ENCODE measurements at places on chromosomes 12 and 14.

GRCh38 chr12:14327711-14328110, 37.8 kb upstream of the ATF7IP start:
- DNase-seq = no peak

DNA sequence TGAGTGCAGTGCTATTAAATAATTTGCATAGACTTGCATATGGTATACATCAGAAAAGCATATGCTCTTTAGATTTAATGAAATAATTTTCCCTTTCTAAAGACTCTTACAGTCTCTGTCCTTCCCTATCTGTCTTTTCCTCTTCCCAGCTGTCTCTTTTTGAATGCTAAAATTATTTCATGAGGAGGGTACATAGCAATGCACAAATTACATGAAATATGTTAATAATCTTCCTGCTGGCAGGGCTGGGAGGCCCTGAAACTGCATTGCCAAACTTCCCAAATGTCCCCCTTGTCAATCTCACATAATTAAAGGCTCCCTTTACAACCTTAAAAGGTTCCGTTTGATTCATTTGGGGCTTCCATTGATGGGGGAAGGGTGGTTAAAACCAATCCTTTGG, 22.2 kb downstream of the LLPH start:
- no peak for DNase-seq

GRCh38 chr14:39967885-39968284, 535.7 kb upstream of the FBXO33 start:
- no peak for DNase-seq

- DNase-seq = no peak
Observed at GRCh38 chr12:77608271-77608824, 222.3 kb upstream of the NAV3 start.

DNA sequence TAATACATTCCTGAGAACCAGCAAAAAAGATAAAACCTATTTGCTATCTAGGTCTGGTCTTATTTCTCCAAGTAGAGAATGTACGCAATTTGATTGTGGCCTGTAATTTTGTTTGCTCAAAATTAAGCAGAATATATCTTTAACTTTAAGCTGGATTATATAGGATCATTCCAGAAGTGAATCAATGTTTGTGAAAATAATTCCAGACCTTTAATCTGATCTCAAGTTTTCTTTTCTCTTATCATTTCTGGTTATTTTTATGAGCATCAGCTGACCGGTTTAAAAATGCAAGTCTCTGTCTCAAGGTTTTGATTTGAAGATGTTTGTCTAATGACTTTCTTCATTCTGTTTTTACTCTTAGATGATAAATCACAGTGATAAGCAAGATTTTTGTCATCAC, 997.9 kb upstream of the FLRT2 start:
- DNase-seq = no peak

DNA sequence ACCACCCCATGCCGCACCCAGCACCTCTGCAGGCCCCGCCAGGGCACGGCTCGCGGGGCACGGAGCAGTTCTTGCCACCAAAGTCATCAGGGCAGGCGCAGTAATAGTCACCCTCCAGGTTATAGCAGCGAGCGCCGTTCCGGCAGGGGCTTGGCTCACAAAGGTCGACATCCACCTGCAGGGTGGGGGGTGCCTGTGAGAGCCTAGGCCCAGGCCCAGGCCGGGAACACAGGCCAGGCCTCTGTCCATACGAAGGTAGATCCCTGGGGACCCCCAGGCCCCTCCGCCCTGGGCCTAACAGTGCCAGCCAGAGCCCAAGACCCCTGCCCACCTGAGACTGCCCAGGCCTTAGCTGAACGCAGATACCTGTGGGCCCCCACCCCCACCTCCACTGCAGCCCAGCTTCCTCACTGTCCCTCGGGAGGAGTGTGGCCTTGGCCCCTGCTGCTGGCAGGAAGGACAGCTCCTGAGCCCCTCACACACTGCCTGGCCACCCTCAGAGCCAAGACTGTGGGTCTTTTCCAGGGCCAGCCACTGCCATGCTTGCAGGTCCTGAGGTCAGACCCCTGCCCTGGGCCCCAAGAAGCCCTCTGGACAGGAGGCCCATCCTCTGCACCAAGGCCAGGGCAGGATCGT, 19.3 kb downstream of the JAG2 start:
- no peak for DNase-seq

DNA sequence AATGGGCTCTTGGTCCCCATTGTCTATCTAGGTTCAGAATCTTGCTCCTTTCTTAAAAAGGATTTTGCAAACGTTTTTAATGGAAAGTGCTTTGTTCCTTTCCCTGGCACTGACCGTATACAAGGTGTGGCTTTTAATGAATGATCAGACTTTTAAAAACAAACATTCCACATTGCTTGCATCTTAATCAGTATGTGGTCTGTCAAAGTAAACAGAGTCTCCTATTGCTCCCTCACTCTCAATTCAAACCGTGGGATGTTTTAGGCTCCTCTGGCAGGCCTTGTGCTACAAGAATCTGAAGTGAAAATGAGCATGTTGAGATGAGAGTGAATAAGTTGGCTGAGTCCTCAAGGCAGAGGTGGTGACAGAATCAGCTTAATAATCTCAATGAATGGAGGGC, 107.0 kb downstream of the VRK1 start:
- no peak for DNase-seq

DNA sequence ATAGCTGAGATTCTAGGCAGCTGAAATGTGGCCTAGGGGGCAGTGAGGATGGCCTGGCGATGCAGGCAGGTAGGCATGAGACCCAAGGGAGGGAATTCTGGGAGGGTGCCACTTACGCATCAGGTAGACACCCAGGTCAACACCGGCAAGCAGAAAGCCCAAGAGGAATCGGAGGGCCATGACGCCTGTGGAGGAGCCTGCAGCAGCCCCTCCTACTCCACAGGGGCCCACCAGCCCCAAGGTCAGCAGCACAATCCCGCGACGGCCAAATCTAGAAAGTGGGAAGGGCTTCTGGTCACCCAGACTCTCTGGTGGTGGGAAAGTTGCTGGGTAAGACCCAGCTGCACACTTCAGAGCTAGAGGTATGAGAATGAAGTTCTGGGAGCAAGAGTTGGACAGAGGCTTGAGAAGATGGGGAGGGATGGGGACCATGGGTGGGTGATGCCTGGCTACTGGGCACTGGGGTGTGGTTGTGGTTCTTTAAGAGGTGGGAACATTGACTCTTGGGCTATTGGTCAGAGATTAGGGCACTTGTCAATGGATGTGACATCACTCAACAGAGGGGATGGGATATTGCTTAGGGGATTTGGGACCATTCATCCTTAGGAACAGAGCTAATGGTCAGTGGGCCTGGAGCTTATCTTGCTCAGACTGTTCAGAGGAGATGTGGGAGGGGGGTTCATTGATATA, 3.4 kb downstream of the SLC22A17 start:
- no peak for DNase-seq

DNA sequence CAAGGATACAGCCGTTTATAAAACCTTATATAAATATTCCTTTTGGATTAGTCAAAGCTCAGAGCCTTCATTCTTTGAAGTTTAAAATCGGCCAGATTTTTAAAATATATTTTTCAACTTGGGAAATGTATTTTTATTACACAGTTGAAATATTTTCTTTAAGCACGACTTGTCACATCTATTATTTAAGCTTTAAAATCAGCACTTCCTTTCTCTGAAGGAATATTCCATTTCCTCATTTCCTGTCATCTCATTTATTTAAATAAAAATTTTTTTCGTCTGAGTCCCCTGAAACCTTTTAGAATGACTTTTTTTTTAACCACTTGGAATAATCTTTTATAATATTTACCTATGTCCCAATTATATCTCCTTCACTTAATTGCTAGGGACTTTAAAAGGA, 107.5 kb upstream of the PDE3A start:
- DNase-seq = no peak

DNA sequence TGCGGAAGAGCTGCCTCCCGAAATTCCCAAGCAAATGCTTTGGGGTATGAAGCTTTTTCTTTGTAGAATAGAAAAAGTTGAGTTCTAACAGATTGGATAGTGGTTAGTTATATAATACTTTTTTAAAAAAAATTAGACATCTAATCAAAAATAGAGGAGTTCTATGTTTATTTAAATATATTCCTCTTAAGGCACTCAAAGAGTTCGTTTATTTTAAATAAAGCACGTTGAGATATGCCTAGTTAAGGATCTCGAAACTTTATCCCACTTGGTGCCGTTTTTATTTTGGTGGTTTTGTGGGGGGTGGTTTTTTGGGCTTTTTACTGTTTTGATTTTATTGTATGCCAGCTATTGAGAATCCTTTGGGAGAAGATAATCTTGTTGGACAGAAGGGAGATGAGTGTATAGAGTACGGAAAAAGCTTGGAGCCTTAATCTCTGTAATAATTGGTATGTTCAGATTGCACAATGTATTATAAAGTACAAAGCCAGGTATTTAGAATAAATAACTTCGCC, 10.7 kb upstream of the SNAPC1 start:
- DNase-seq = no peak

- peak; percentile 16 for DNase-seq
Observed at GRCh38 chr12:122031342-122032216, 9.9 kb downstream of the BCL7A start.
